Activated B cell treated with CpG ODN at 0.5 μM for 24 hours (primary cell): ENCODE measurements at places on chromosomes 3 and 15.

- DNase-seq: no peak
Measured at GRCh38 chr15:45414215-45414885, 36.0 kb upstream of the GATM start.

GRCh38 chr3:29576181-29576580, 295.3 kb downstream of the RBMS3 start:
- no peak for DNase-seq

- no peak for DNase-seq
Measured at GRCh38 chr3:159928666-159929065, 60.0 kb upstream of the IL12A start.

DNA sequence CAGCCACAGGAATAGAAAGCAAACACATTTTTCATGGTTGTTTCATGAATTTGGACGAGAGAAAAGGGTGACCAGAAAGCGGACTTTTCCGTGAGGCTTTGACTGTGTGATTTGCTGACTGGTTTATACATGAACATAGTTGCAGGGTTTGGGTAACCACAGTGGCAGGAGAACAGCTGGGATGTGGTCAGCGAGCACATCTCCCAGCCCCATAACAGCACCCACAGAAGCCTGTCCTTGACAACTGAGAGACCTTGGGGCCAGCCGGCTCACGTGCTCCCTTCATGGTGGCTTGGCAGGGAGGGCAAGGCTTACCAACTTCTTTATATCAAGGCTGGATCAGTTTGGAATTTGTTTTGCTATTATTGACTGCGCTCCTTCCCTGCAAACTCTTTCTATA, 13.2 kb upstream of the RGMA start:
- no peak for DNase-seq

- DNase-seq: no peak
Measured at GRCh38 chr3:13025090-13025489, 48.1 kb downstream of the IQSEC1 start.

DNA sequence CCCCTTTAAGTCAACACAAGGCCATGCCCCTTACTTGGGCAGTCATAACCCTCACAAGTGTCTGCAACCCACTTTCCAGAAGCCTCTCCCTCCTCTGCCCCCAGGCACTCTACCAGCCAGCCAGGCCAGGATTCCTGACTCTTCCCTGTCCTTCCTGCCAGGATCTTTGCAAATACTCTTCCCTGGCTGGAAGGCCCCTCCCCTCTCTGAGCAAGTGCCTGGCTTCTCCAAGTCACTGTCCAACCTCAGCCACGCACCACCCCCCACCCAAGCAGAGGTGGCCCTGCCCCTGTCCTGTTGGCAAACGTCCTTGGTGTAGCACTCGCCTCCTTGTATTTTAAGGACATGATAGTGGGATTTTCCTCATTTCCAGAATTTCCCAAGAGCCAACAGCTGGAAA, 54.7 kb upstream of the USP3 start:
- no peak for DNase-seq

GRCh38 chr3:143445118-143445517, 325.5 kb downstream of the CHST2 start:
- no peak for DNase-seq
